ENCODE measurements at places on chromosomes 7 and 10.

- no peak for ATAC-seq
Measured at GRCh38 chr7:138092486-138093028, 16.3 kb downstream of the AKR1D1 start.

DNA sequence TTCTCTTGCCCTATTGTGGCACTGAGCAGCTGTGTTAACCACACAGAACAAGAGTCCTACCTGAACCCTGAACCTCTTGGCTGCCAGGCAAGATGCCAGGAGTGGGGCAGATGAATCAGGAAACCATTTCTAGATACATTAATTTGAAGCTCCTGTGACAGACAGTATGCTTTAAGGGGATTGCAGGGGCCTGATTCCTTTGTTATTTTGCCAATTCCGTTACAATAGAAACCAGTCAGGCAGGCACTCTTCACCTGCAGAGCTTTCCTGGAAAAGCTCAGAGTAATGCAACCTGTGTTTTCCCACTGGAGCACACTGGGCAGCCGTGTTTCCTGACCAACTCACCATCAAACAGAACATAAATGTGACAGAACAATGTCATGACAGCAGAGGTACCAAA, 233.1 kb downstream of the BMPER start:
- ATAC-seq, result no peak

GRCh38 chr10:71299071-71299785, 19.8 kb upstream of the SLC29A3 start:
- ATAC-seq, result no peak

- ATAC-seq, result no peak
Measured at GRCh38 chr7:141864765-141865447, 23.6 kb upstream of the PRSS37 start.

DNA sequence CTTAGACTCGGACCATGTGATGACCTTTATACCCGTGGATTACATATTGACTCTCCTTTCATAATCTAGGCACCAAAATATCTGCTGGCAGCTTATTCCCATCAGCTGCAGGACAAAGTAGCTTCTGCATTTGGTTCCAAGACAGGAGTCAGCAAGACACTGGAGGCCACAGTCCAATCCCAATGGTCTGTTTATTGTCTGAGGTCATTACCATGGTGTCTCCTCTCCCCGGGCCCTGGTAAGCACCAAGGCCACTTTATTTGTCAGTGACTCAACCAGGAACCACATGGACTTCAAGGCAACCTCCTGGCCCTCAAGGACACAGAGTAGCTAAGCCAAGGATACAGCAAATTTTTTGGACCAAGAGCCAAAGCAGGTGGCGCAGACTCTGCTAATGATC, 36.1 kb downstream of the KCNMA1 start:
- ATAC-seq, result no peak

- ATAC-seq, result no peak
Measured at GRCh38 chr7:82517050-82517449, 73.5 kb upstream of the CACNA2D1 start.

All from activated CD4-positive, CD25-positive, alpha-beta regulatory T cell treated with anti-CD3 and anti-CD28 coated beads, Interleukin-2, amount 50 U/mL, for 24 hours (primary cell).